ENCODE measurements at places on chromosomes 16 and 17.

- peak; percentile 84 for DNase-seq
These were observed 16.8 kb upstream of the RMI2 start for GRCh38 chr16:11328172-11329070.

GRCh38 chr17:73139296-73139695, 25.5 kb upstream of the SSTR2 start:
- no peak for DNase-seq

DNA sequence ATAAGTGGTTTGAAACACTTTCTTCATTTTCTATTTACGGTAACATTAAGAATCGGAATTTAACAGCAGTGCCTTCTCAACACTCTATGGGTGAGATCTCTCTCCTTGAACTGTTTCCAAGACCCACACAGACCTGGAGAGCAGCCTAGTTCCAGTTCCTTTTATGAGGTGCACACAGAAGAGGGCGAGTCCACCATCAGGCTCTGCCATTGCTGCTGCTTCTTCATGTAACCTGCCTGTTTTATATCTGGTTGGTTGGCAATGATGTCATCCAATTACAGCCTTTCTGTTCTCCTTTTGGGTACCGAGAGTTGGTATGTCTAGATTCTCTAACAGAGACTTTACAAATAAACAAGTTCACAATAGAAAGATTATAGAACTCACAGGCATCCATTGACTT, 225.7 kb downstream of the UTP18 start:
- no peak for DNase-seq

GRCh38 chr16:72905581-72905980, 142.3 kb downstream of the ZFHX3 start:
- DNase-seq: no peak

- DNase-seq: no peak
These were observed 5.1 kb upstream of the SETD6 start for GRCh38 chr16:58510097-58510775.

- peak; percentile 44 for DNase-seq
These were observed 470 bp upstream of the CDK3 start for GRCh38 chr17:76000016-76000754.

- DNase-seq: peak; percentile 23
These were observed 584 bp upstream of the STAT5B start for GRCh38 chr17:42276609-42277341.

GRCh38 chr17:7393613-7394451, 493 bp downstream of the PLSCR3 start:
- DNase-seq: peak; percentile 68

DNA sequence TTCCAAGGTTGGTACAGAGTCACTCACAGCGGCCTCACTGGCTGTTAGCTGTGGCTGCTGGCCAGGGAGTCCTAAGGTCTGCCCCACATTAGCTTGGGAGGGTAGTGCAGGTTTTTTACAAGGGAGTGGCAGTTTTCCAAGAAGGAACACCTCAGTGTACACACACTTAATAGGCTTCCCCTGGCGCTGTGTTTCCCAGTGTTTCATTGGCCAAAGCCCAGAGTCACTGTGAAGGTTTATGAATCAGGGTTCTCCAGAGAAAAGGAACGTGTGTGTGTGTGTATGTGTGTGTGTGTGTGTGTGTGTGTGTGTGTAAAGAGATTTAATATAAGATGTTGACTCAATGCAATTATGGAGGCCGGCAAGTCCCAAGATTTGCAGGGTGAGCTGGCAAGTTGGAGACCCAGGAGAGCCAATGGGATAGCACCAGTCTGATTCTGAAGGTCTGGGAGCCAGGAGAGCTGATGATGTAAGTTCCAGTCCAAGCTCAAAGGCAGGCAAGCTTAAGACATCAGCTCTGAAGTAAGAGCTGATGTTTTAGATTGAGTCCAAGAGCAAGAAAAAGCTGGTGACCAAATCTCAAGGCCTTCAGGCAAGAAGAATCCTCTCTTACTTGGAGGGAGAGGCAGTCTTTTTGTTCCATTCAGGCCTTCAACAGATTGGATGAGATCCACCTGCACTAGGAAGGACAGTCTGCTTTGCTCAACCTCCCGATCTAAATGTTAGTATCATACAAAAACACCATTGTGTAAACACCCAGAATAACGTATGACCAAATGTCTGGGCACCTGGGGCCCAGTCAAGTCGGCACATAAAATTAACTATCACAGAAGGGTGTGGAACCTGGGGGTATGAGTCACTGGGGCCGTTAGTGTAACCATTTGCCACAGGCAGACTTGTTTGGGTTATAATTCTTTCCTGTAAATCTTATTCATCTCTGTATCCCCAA, 206.8 kb downstream of the PRKCA start:
- DNase-seq: no peak

DNA sequence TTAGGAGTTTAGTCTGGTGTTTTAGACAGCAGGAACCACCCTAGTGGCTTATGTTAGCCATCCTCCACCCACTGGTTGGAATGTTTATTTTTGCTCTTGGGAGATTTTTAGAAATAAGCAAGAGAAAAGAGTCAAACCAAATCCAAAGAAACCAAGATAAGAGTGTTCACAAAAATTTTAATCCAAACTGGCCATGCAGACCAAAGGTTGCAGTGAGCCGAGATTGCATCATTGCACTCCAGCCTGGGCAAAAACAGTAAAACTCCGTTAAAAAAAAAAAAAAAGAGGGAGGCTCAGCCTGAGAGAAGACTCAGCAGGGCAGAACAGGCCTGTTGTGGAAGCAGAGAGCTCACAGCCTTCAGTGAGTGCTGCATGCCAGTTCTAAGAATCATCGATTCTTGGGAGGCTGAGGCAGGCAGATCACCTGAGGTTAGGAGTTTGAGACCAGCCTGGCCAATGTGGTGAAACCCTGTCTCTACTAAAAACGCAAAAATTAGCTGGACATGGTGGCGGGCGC, 12.2 kb upstream of the C16orf54 start:
- no peak for DNase-seq

DNA sequence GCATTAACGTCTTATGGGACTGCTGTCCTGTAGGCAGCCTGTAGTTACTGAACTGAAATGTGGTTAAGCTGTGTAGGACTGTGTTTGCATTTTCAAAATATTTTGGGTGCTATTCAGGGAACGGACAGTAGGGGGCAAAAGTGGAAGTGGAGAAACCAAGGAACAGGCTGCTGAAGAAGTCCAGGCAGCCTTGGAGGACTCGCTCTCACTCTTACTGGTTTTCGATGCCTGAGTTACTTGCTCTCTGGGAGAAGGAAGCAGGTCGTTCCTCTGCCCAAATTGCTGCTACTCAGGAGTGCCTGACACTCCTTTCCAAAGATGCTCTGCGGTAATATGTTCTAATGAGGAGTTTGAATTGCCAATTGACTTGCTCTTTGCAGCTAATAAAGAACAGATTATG, 64.5 kb upstream of the RBFOX1 start:
- DNase-seq: no peak

DNA sequence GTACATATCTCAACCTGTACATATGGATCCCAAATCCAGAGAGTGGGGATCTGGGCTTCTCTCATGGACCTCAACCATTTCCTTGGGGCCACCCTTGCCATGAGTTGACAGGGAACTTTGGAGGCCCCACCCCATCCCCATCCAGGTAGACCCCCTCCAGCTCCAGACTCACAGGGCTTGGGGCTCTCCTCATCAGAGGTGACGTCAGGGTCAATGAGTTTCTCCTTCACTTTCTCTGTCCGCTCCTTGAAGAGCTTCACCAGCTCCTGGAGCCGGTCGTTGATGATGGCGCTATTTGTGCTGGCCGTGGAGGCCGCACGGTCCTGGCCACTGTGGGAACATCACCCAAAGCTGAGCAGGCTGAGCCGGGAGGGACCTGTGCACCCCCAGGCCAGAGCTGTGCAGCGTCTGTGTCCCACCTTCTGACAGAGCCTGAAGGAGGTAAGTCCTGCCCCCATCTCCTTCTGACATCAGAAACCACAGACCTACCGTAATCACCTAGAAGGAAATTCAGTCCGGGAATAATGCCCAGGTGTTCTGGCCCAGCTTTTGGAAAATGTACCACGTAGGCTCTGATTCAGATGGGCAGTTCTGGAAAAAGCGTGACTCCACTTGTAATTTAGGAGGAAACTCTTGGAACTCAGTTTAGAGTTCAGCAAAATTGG, 50.6 kb downstream of the CNGB1 start:
- no peak for DNase-seq

DNA sequence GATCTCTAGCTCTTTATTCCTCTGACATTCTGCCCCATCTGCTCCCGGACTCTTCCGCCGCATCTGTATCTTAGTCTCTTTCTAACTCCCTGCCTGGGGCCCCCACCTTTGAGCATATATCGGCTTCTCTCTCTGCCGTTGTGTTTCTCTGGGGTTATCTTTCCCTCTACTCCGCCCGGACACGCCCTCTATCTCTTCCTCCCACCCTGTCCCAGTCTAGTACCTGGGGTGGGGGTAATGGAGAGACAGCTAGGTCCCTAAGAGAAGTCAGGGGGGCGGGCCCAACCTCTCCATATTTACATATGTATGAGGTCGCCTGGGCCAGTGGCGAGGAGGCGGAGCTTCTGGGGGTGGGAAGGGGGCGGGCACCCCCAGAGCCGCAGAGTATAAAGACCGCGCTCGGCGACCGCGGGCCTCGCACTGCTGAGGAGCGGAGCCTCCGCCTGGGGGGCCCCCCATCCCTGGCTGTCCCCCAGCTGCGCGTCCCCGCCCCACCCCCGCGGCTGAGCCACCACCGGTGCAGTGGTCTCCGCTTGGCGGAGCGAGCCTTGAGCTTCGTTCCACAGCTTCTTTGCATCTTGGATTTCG, at the start of gene ATP1B2:
TSS of gene ATP1B2 (plus strand) at position 418 of the 588 bp plus-strand sequence. CDS start 593 bp downstream, outside the sequence.
- peak; percentile 60 for DNase-seq

- DNase-seq: no peak
These were observed 7.3 kb downstream of the GJD3 start for GRCh38 chr17:40356990-40357881.

GRCh38 chr16:57489229-57489628, 2.9 kb upstream of the DOK4 start:
- no peak for DNase-seq

GRCh38 chr17:81966343-81967243, 5.6 kb upstream of the NOTUM start:
- no peak for DNase-seq

- DNase-seq: no peak
These were observed 1.2 kb upstream of the ZC3H18 start for GRCh38 chr16:88568710-88569613.

GRCh38 chr17:78387977-78388941, 9.8 kb downstream of the PGS1 start:
- DNase-seq: no peak

DNA sequence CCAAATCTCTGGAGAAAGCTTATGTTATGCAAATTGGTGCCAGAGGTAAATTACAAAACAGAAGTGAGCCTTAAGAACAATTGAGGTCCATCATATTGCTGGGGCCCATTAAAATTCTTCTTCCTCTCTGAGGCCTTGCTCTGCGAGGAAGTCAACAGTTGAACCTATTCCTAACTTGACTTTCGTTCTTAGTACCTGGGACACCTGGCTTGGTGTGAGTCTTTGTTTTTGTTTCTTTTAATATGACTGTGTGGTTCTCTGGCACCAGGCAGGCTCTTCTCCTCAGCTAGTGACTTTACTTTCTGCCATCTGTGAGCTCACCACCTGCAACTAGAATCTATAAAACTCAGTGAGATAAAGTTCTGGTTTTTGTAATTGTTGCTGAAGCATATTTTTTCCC, 120.4 kb downstream of the CBLN1 start:
- no peak for DNase-seq

DNA sequence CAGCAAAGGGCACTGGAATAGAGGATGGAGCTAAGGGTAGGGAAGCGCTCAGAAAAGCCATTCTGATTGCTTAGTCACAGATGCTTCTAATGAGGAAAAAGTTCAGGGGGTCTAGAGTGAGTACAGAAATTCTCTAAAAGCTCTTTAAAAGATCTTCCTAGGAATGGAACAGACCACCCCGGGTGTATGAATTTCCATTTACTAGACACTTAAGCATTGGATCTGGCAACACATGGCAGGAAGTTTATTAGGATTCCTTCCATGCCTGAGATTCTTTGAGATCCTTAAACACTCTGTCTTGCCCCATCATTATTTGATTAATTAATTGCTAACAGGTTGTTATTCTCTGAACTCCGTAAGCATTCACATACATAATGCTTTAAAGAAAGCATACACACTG, 8.5 kb downstream of the KRTAP9-7 start:
- DNase-seq: no peak

DNA sequence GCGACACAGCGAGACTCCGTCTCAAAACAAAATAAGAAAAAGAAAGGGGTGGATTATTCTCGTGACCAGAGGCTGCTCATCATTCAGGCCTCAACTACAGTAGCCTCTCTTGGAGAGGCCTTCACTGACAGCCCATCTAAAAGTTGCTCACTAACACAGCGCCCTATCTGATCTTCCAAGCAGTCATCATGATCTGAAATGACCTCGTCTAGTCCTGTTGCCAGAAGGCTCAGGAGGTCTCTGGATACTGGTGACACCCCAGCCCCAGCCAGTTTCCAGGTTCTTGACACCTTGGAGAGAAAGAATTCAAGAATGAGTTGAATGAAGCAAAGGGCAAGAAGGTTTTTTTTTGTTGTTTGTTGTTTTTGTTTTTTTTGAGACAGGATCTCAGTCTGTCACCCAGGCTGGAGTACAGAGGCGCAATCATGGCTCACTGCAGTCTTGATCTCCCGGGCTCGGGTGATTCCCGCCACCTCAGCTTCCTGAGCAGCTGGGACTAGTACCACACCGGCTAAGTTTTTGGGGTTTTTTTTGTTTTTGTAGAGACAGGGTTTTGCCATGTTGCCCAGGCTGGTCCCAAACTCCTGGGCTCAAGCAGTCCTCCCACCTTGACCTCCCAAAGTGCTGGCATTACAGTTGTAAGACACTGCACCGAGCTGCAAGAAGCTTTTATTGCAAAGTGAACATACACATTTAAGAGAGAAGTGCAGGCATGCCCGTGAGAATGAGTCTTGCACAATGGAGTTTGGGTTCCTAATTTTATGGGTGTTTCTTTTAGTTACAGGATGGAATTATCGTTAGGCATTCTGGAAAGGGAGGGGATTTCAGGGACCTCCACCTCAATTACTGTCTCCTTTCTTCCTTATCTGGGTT, 2.7 kb upstream of the ZC3H7A start:
- DNase-seq: peak; percentile 34

DNA sequence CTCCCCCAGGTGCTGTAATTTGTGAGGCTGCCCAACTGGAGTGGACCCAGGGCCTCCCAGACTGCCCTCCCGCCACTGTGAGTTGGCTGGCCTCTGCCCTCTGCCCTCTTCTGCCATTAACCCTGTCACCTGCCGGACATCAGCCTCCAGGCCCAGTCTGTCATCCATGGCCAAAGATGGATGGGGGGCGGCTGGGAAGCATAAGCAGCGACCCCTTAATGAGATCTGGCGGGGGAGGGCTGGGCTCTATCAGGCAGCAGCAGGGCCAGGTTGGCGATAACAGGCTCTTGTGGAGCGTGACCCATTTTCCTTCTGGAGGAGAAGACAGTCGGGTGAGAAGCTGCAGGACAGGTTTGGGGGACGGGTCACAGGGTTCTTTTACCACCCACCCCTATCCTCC, 25.3 kb downstream of the CDK5RAP3 start:
- no peak for DNase-seq

- no peak for DNase-seq
These were observed 24.4 kb upstream of the ST6GALNAC1 start for GRCh38 chr17:76667786-76668453.

- DNase-seq: no peak
These were observed 19.8 kb downstream of the CYB561 start for GRCh38 chr17:63426041-63426916.

GRCh38 chr16:84735849-84736586, 36.2 kb downstream of the USP10 start:
- DNase-seq: no peak

Measured in T-helper 1 cell (primary cell).